ENCODE measurements at places on chromosomes 12 and 14. TPM values are rescaled to one million over a fixed set of nuclear protein-coding genes. Genes with fewer than 3 reads are reported as not detected.

The NFE2 gene
- 0.06 TPM for total RNA-seq

- DNase-seq: no peak
Observed at GRCh38 chr12:55718624-55719275, 1.4 kb upstream of the RDH5 start.

GRCh38 chr14:31106768-31107167 lies 80.6 kb upstream of the STRN3 start:
- DNase-seq: peak; percentile 42

- peak; percentile 48 for DNase-seq
Observed at GRCh38 chr14:92425101-92425500, 88.5 kb upstream of the RIN3 start.

DNA sequence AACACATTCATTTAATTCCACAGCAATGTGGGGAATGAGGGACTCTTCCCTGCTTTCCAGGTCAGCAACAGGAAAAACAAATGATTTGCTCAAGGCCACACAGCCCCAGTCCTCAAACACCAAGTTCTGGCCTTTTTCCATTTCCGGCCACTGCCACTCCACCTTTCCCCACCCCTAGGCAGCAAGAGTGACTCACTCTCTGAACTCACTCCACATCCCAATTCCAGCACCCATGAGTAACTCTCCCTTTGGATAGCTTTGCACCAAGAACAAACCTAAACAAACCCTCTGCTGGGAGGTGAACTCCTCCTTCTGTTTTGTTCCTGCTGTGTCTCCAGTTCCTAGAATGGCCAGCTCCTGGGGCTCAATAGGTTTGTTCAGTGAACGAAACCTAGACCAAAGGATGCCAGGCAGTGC lies 30.4 kb upstream of the PLEKHG6 start:
- peak; percentile 97 for DNase-seq

GRCh38 chr14:70660967-70661893 lies 19.5 kb downstream of the TTC9 start:
- no peak for DNase-seq

Data from HT1080 (cell line).